ENCODE measurements at places on chromosomes 5 and 9.

DNA sequence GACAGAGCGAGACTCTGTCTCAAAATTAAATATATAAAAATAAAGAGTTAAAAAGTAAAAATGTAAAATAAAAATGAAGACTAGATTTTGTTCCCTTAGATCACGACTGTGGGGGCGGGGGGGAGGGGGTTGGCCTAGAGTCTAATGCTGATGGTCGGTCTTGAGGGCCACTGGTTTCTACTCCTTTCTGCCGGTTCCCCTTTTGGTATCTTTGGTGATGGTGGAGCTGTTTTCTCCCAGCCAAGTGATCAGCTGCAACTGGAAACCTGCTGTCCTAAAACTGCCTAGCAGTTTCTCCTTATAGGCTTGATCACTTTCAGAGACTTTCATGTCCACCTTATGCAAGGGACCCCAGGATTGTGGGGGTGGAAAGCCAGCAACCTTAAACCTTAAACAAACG lies 1.1 kb downstream of the SRD5A1 start:
- no peak for DNase-seq

DNA sequence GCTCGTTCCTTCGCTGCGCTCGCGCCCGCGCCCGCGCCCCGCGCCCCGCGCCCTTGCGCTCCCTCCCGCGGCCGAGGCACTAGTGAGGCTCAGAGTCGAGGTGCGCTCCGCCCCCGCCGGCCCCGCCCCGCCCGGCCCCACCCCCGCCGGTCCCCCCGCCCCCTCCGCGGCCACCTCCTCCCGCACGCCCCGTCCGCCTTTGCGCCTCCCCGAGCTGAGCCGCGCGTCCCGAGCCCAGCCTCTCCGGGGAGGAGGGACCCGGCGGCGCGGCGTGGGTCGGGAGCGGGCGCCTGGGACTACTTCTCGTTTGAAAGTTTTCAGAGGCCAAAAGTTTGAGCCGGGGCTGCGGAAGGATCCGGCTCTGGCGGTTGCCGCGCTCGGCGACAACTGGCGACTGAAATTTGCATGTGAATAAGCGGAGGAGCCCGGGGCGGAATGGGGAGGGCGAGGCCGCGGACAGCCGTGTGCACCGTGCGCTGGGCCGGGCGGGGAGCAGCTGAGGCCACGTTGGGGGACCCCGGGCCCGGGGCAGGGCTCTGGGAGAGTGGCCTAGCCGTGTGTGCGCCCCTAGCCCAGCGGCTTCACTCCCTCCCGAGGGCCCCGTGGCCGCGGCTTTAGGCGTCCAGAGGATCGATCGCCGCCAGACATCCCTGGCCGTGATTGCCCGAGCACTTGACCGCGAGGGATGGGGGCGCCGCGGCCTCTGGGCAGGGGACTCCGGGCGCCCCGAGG lies at the start of gene NOTCH1:
Gene NOTCH1, minus strand, starts transcription at position 84 of the 732 bp plus-strand sequence. CDS start 262 bp downstream, outside the sequence.
- peak; percentile 88 for DNase-seq

DNA sequence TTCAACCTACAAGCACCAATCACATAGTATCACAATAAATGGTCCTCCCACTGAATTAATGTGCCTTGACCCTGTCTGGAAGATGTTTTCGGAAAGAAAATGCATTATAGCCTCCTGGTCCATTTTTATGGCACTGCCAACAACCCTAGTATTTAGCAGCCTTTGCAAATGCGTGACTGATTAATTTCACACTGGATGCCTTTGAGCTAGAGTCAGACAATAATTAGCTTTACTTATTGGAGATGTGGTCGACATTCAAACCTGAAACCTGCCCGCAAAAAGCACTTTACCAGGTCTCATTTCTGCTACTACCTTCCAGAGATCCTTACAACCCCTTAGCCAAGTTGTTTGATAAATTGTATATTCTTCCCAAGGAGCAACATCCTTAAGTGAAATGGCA lies 119.3 kb upstream of the DPYSL3 start:
- DNase-seq = no peak

DNA sequence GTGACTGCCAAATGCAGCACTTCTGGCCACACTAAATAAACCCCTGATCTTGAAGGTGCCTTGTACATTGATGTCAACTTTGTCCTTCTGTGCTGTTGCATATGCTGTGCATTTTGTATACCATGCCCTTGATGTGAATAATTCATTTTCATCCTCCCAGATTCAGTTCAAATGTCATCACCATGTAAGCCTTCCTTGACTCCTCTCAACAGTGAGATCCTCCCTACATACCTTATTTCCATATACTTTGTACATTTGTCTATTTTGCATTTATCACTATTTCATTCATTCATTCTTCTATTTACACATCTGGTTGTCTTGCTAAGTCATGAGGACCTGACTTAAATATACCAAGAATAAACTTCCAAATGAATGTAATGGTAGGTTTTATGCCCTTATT lies 273.2 kb upstream of the EFNA5 start:
- no peak for DNase-seq

- no peak for DNase-seq
Observed at GRCh38 chr9:130118841-130119518, 53.2 kb upstream of the NCS1 start.

DNA sequence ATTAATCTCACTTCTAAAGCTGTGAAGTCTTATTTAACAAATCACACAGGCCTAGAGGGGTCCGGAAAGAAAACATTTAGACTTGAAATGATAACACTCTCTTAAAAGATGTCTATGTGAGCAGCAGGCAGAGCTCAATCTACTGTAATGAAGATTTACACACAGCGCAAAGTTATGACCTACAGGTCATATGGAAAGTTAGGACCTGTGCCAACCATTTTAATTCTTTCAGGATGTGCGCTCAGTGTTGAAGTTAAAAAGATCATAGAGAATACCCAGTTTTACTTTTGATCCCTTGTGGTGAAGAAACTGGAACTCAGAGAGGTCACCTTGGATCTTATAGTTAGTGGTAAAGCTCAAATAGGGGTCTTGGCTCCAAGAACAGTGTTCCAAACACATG lies 3.1 kb upstream of the CREBRF start:
- DNase-seq = no peak

DNA sequence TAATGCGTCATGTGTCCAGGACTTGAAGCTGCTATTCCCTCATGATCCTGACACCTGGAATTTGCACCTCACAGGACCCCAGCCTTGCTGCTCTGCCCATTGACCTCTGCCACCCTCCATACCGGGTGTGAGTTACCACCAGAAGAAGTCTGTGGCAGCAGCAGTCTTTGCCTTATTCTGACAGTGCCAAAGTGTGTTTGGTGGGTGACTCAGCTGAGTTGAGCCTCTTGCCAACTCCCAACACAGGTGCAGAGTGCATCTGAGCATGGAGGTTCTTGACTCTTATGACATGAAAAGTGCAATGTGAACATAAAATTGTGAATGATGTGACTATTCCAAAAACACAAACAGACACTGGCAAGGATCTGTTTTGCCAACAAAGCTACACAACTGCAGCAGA lies 1166.5 kb upstream of the CDH18 start:
- DNase-seq = no peak

- DNase-seq = no peak
Observed at GRCh38 chr9:123696476-123696875, 233.4 kb downstream of the DENND1A start.

DNA sequence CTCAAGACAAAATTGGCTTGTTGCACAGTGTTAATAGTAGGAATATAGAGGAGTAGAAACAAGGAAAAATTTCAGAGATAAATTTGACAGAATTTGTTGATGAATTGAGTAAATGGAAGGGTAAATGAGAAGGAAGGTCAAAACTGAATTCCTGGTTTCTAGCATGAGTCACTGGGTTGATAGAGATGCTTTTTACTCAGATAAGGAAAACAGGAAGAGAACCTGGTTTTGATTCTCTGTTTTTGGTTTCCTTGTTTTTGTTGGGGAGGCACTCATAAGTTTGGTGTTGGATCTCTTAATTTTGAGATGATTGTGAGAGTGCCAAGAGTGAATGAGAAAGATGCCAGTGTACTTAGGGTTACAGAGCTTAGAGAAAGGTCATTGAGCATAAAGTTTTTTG lies 7.1 kb downstream of the LRRC70 start:
- DNase-seq = no peak

DNA sequence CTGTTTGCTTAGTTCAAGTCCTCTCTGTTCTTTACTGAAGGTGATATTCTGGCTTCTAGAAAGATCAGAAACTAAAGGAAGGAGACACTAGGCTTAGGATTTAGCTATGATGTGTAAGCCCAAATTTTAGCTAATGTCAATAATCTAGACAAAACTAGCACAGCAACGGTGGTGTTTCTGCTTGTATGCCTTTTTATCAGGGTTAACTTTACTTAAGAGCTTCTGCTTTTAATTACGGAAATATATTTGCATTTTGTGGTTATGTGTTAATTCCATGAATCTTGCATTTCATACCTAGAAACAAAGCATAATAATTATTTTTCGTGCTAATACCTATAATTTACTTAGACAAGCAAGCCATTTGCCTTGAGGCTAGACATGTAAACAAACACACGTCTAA lies 96.1 kb downstream of the PAX5 start:
- no peak for DNase-seq

- DNase-seq = no peak
Observed at GRCh38 chr5:39783756-39784421, 359.1 kb upstream of the DAB2 start.

- no peak for DNase-seq
Observed at GRCh38 chr9:20243841-20244240, 378.5 kb downstream of the MLLT3 start.

DNA sequence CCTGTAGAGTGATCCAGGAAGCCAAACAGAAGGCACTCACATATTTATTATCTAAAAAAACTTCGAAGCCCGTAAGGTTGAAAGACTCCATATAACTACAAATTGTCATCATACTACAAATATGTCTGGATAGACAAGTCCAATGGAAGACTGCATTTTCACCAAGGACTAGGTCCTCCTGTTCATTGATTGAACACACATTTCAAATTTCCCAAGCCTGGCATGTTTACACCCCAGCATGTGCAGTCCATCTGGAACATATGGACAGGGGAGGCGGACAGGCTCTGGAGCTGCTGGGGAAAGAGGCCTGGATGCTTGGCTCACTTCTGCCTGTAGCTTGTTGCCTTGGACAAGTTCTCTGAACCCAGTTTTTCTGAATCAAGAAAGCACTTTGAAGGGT lies 378.7 kb downstream of the ENC1 start:
- no peak for DNase-seq

- DNase-seq = no peak
Observed at GRCh38 chr5:95868136-95868535, 45.6 kb upstream of the GLRX start.

DNA sequence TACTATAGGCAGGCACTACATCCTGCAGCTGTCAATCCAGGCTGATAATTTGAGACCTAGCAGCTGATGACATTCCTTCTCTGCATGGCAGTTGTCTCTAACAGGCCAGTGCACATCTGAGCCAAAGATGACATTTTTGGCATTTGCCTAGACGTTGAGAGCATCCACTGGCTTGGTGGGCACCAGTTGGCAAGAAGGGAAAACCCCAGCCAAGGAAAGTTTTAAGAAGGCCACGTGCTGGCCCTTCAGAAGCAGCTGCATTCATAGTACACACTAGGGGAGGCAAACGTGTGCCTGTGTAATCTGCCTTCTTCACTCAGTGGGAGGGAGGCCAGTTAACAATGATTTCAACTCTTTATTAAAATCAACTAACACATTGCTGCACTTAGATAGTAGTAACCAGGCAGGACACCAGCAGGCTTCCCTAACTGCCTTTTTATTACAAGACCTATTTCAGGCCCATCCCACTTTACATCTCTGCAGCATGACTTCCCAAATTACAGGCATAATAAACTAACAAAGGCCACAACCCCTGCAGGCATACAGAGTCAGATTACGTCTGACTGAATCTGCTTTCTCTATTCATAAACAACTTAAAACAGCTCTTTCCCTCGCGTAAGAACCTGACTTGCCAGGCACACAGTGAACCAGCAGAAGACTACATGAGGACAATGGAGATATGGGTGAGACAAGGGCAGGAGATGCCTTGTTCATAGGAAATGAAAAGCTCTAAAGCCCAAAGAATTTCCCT lies 576.3 kb downstream of the PDE4D start:
- no peak for DNase-seq

DNA sequence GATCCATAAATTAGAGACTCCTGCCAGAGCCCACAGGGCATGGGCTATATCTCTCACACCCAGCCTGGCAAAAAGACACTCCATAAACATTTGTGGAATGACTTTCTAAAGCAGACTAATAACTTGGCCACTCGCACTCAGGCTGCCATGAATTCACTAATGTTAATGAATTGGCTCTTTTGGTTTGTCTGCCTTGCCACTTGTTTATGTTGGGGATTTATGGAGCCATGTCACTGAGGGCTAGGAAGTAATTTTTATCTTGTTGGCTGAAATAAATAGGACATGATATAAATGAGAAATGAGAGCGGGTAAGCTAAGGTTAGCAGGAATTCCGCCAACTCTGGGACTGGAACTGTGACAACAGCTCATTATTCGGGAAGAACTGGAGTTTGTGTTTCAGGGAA lies 55.2 kb downstream of the DROSHA start:
- peak; percentile 28 for DNase-seq

DNA sequence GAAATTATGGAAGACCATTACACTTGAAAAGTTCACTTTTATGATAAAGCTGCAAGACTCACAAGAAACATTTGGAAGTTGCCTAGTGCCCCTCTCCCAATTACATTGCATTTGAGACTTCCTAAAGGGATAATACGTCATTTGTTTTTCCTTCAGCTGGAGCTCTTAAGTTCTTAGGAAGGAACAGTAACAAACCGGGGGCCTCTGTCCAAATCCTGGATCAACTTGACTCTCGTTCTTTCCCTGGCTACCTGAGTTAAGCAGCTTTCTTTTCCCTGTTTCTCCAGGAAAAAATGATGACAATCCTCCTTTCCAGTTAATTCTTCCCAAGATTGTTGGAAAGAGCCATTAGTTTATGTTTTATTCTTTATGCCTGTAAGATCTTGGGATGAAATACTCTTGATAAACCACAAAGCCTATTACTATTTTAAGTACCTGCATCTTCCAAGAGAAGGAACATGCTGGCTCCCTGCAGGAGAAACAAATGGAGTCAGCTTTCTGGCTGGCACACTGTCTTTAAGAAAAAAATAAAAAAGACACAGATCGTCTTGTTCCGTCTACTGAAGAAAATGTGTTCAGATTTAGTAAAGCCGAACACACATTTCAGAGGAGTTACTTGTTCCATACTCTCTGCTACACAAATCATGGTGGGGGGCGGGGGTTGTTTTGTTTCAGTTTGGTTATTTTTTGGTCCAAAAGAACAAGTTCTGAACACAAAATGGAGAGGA lies 297.9 kb downstream of the EFNA5 start:
- DNase-seq = no peak

GRCh38 chr5:75993183-75993582 lies 90.0 kb upstream of the SV2C start:
- DNase-seq = no peak

GRCh38 chr5:57703721-57704120 lies 221.1 kb upstream of the ACTBL2 start:
- no peak for DNase-seq

DNA sequence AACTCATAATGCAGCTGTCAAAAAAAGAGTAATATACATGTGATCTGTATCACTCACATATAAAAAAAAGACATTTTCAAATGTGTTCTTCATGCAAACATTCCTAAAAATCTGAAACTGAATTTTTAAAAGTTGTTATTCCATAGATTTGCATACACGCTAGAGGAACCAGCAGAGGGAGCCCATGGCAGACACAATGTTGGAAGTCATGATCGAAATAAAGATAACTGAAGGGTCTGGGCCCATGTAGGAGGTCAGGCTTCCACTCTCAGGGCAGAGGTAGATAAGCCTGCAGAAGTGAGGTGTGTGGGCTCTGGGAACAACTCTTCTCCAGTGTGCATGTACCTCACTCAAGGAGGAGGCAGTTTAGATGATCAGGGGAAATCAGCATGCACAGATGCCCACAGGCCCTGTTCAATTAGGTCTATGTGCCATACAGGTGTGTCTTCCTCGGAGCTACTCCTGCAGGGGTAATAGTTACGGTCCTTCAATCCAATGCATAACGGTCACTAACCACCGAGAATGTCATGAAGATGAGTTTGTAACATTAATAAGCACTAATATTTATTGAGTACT lies 208.6 kb downstream of the EPB41L4A start:
- peak; percentile 6 for DNase-seq

Measured in C1 segment of cervical spinal cord (tissue), 14 donors.